ENCODE measurements at places on chromosomes 11 and 22. TPM values are rescaled to one million over a fixed set of nuclear protein-coding genes. Genes with fewer than 3 reads are reported as not detected.

The ART5 gene
- not detected for total RNA-seq

- peak; percentile 29 for DNase-seq
- peak overlapping the region; percentile 90 for H3K4me3 ChIP-seq
- peak overlapping the region; percentile 100 for H3K27ac ChIP-seq
- no peaks in the 10 kb centered on the region for H3K27me3 ChIP-seq
- peaks cover 22% of the 10 kb centered on the region for H3K4me1 ChIP-seq
These were observed 522 bp downstream of the TOB2 start for GRCh38 chr22:41446057-41446501.

The DEFB131B gene
- total RNA-seq, result not detected

The INS gene
- not detected for total RNA-seq

The PARVG gene
- 186 TPM for total RNA-seq

The CASP4 gene
- total RNA-seq, result 111 TPM

- DNase-seq, result no peak
- H3K27me3 ChIP-seq, result peaks cover 3% of the 10 kb centered on the region
- H3K27ac ChIP-seq, result no peak within 1 kb of the TSS
- H3K36me3 ChIP-seq, result no peaks in the 10 kb centered on the region
- peaks cover 24% of the 10 kb centered on the region for H3K4me1 ChIP-seq
- H3K4me3 ChIP-seq, result no peak within 1 kb of the TSS
These were observed at the start of gene SAA1 for GRCh38 chr11:18265949-18266348. SAA1 (plus strand) TSS chr11:18266264; CDS start chr11:18266888, 624 bp downstream.

The MAP4K2 gene
- 84.2 TPM for total RNA-seq

- peak overlapping the region; percentile 58 for H3K4me3 ChIP-seq
- peaks cover 18% of the 10 kb centered on the region for H3K27me3 ChIP-seq
These were observed 826 bp upstream of the PTPRJ start for GRCh38 chr11:47979378-47980087.

The AQP11 gene
- total RNA-seq, result 0.21 TPM

DNA sequence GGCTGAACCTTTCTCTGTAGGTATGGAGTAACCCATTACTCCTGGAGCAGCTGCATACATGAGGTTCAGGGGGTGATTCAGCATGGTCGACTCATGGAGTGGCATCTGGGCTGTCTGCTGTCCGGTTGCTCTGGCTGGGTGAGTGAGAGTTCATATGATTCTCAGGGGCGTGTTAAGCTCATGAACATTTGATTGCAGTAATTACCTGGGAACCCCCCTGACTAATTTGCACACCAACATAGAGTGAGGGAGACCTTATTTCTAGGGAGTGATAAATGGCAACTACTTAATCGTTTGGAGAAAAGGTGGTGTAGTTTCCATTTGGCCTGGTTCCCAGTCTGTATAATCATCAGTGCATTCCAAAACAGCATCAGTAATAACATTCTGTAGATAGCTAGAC is 661.9 kb downstream of the ETS1 start:
- no peak for DNase-seq
- H3K27me3 ChIP-seq, result no peaks in the 10 kb centered on the region
- no peak overlapping the region for H3K4me3 ChIP-seq
- H3K27ac ChIP-seq, result no peak overlapping the region
- no peaks in the 10 kb centered on the region for H3K4me1 ChIP-seq

- H3K27me3 ChIP-seq, result peaks cover 57% of the 10 kb centered on the region
- peak; percentile 62 for DNase-seq
- H3K4me1 ChIP-seq, result peaks cover 13% of the 10 kb centered on the region
- H3K27ac ChIP-seq, result no peak overlapping the region
- H3K36me3 ChIP-seq, result no peaks in the 10 kb centered on the region
- peak overlapping the region; percentile 47 for H3K4me3 ChIP-seq
These were observed 71.5 kb upstream of the TTC12 start for GRCh38 chr11:113242767-113243397.

The ATM gene
- total RNA-seq, result 206 TPM

The ADAMTS8 gene
- total RNA-seq, result not detected

The GLYATL1 gene
- not detected for total RNA-seq

The CARD10 gene
- total RNA-seq, result 0.31 TPM

The KCNK4 gene
- total RNA-seq, result not detected

DNA sequence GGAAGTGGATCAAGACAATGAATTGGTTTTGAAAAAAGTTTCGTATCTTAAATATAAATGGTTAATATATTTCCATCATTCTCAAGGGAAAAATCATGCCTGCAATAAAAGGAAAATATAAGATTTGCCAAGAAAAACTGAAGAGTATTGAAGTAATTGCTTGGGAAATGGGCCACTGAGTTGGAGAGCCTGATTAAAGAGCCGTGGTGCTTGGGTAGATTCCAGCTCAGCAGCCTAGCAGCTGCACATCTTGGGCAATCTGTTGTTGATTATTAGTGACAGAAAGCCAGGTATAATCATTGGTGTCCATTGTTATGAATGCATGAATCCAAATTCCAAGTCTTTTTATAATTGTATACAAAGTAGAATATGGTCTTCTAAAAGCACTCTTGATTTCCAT is 800.9 kb upstream of the CHORDC1 start:
- DNase-seq, result no peak
- H3K4me3 ChIP-seq, result no peak overlapping the region
- no peak overlapping the region for H3K27ac ChIP-seq

All from activated CD8-positive, alpha-beta T cell treated with anti-CD3 and anti-CD28 coated beads, Interleukin-2, amount 10 ng/mL, durations not matched to agents 7 days and 5 days (primary cell).